Activated CD8-positive, alpha-beta T cell treated with anti-CD3 and anti-CD28 coated beads, Interleukin-2, amount 10 ng/mL, durations not matched to agents 7 days and 5 days (primary cell): ENCODE measurements at places on chromosomes 16 and 17.

DNA sequence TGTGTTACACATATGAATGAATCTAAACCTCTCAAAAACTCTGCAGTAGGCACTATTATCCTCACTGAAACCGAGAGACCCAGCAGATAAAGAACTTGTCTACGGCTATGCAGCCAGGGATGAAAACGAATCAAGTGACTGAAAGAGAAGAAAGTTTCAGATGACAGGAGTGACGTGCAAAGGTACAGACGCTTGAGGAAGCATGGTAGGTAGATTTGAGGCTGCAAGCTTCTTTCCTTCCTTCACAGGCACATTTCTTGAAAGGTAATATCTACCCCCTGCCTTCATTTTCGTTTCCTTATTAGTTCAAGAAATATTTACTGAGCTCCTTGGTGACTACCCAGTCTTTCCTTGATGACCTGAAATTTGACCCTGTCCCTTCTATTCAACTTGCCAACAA lies 211.5 kb upstream of the AXIN2 start:
- no peak for DNase-seq

- no peak for DNase-seq
These were observed 5.8 kb upstream of the CHCT1 start for GRCh38 chr17:60416368-60416925.

DNA sequence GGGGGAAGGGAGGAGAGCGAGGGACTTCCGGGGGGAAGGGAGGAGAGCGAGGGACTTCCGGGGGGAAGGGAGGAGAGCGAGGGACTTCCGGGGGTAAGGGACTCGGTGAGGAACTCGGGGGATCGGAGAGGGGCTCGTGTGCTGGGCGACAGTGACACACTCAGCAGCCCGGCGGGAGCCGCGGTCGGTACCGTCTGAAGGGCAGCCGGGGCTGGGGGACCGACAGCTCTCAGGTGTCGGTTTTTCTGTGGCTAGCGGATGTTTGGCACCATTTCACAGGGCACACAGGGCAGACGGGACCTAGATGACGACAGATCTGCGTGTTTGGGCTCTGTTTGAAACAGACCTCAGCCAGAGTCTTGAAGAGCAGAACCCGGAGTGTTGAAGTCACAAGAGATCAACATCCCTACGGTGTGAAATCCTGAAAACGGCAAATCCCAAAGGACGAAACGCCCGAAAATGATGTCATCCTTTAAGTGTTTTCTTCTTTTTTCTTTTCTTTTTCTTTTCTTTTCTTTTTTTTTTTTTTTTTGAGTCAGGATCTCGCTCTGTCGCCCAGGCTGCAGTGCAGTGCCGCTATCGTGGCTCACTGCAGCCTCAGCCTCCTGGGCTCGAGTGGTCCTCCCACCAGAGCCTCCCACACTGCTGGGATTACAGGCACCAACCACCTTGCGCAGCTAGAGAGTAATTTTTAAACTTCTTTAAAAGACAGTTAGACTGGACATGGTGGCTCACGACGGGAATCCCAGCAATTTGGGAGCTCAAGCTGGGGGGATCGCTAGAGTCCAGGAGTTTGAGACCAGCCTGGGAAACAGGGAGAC lies 23.9 kb downstream of the ZNF778 start:
- peak; percentile 81 for DNase-seq

GRCh38 chr17:77227461-77228240 lies 86.9 kb downstream of the SEC14L1 start:
- DNase-seq = no peak

DNA sequence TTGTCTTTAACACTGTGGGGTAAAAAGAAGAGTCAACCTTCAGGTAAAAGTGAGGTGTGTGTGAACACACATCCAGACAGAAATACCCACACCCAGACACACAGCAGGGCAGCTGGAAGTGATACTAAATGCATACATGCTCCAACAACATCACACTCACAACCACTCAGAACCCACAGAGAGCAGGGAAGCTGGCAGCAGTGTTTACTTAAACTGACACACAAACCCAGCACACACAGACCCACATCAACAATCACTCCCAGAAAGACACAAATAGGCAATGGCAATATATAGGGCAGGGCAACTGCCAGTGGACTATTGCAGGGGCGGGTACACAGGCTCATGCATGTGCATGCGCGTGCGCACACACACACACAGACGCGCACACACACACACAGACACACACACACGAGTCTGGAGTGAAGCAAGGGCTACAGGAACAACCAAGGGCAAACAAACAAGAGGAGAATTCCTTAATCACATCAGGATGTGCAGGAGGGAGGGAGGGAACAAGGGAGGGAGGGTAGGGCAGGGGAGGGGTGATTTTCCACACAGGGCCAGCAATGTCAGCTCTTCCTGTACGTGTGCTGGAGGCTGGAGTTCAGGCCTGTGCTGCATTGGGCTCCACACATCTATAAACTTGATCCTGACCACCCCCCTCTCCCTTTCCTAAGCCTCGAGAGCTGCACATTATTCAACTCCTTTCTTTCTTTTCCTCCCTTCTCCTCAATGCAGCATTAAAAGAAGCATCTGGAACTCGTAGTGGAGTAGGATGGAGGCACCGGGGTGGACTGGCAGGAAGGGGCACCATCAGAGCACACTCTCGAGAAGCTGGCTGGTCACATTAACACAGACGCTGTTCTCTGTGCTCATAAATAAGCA lies 30.1 kb downstream of the HIC1 start:
- DNase-seq = no peak

DNA sequence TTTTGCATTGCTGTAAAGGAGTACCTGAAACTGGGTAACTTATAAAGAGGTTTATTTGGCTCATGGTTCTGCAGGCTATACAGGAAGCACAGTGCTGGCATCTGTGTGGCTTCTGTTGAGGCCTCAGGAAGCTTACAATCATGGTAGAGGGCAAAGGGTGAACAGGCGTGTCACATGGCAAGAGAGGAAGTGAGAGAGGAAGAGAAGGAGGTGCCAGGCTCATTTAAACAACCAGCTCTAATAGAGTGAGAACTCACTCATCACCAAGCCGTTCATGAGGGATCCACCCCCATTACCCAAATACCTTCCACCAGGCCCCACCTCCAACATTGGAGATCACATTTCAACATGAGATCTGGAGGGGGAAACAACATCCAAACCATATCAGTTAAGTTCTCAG lies 16.4 kb upstream of the CLEC19A start:
- no peak for DNase-seq

DNA sequence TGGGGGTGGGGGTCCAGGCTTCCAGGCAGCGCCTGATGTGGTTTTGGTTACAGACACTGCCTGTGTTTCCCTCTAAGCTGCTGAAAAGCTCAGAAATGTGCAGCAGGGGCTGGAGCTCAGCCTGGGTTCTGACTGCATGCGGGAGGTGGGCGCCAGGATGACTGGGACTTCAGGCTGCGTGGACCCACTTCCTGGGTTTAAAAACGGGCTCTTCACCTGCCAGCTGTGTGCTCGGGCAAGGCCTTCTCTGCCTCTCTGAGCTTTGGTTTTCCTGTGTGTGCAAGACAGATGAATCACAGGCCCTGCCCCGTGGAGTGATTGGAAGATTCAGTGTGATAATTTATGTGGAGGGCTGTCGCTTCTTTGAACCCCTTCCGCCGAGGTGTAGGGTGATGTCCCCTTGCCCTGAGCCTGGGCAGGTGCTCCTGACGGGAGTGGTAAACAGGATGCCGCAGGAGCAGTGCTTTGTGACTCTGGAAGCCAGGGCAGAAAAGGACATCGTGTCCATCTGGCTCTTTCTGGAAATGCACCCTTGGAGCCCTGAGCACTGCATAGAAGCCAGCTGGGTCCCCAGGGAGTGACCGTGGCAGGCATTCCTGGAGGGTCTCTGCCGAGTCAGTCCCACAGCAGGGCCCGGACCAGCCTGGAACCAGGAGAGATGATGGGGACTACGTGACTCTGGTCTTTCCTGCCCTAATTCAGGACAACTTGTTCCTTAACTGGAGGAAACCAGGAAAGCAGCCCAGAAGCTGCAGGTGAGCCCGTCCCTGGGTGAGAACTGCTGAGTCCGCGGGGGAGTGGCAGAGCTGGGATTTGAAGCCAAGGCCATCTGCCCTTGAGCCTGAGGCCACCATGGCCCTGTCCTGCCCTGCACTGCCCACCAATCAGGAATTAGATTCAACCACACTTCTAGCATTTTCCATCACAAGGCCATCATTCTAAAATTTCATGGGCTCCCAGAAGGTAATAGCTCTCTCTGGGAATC lies 28.5 kb upstream of the SLC7A5 start:
- DNase-seq = peak; percentile 79

DNA sequence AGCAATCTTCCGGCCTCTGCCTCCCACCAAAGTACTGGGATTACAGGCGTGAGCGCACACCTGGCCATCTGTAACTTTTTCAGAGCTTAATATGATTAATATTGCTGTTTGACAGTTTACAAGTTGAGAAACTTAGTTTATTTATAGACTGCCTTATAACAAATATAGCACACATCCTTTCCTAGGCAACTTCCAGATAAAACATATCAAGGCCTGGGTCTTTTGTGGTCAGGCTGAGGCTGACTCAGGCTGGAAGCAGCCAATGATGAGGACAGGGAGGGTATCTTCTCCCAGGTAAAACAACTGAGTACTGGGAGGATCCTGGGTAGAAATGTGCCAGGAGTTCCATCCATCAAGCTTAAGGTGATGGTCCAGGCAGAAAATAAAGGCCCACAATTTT lies 16.2 kb downstream of the LUC7L start:
- DNase-seq = no peak

DNA sequence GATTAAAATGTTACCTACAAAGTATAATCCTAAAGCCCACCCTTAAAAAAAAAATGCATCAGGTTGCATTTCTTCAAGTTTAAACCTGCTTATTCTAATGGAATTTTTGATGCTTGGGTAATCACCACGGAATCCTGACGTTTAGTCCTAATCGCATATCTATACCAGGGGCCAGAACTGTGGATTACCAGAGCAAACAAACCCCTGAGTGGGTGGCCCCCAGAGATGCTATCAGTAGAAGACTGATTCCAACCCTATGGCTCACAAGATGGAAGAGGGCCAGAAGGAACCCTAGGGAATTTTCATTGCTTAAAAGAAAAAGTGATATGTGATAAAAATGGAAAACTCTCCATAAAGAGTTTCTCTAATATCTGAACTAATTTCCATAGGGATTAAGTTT lies 152.2 kb upstream of the NOG start:
- DNase-seq = no peak

DNA sequence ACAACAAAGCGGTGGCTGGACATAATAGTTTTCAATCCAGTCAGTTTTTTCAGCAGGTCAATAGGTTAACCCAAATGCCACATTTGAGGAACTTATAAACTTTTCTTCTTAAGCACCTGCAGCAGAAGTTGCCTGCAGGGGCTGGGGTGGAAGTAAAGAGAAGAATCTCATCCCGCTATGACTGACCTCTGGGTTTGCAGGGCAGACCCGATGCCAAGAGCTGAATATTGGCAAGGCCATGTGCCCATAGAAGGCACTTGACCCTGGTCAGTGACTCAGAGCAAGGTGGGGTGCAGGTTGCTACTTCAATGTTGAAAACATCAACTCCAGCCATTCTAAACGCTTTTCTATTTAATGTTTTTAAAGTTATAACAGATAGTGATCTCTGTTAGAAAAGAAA lies 17.9 kb upstream of the SMPD3 start:
- DNase-seq = no peak

- no peak for DNase-seq
These were observed 136.7 kb upstream of the NUDT7 start for GRCh38 chr16:77585379-77586251.

- DNase-seq = peak; percentile 12
These were observed 6.0 kb upstream of the CCL4L2 start for GRCh38 chr17:36204724-36205500.

DNA sequence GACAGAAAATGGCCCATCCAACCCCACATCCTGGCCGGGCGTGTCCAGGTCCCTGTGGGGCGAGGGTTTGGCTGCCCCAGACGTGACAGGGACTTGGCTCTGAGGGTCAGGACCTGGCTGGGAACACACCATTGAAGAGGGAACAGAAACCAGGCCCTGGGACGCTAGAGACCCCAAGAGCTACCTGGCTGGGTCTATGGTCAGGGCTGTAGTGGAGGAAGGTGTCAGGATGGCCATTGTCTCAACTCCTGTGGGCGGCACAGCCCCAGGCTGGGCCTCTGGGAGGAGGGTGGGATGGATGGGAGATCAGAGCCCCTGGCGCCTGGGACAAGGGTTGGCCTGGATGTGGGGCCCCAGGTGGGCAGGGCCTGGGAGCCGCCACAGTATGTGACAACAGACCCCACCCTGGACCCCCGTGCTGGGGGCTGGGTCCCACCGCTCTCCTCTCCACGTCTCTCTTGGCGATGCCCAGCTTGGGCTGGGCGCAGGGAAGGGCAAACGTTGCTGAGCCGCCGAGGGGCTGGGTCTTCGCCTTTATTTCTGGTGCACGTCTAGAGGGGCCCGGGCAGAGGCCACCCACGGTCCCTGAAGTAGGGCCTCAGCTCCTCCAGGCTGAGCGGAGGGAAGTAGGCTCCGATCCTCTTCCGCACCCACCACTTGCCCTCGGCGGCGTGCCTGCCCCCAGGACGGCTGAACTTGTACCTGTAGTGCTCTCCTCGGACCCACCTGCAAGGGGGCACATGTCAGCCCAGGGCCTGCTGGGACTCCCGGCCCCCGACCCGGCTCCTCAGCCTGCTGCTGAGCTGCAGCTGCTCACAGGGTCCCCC lies 53.7 kb upstream of the GNG13 start:
- no peak for DNase-seq

GRCh38 chr17:46979147-46979863 lies at the start of gene RPRML:
RPRML (minus strand) TSS chr17:46979253; CDS start chr17:46979007, 246 bp downstream.
- peak; percentile 45 for DNase-seq

DNA sequence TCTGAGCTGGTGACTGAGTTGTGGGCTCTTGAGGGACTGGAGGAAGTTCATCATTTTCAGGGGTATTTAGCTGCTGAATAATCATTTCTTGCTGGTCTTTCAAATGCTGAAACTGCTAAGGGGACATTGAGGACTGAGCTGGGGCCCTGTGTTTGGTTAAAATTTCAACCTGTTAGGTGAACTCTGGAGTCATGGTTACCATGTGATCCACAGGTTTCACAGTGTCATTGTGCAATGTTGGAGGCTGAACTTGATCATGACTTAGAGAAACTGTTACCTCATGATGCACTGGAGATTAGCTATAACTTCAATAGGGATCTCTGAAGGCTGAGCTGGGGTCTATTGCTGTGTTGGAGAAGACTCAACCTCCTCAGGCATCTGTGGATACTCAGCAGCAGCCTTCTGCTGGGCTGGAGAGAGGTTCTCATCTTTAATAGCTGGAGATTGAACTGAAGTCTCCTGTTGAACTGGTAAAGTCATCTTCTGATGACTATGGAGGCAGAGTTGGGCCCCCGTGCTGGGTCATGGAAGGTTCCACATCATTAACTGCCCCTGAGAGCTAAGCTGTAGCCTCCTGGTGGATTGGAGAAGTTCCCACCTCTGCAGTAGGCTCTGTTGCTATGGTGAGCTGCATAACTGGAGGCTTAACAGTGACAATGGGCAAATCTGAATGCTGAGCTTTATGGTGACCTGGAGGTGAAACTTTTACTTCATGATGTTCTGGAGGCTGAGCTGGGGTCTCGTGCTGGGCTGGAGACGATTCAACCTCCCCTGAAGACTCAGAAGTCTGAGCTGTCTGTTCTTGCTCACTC lies 15.2 kb downstream of the RDM1 start:
- DNase-seq = no peak

- DNase-seq = no peak
These were observed 302.9 kb upstream of the MAF start for GRCh38 chr16:79903471-79903870.

- DNase-seq = no peak
These were observed 61.3 kb upstream of the ADORA2B start for GRCh38 chr17:15883617-15884111.
